Activated CD8-positive, alpha-beta memory T cell treated with anti-CD3 and anti-CD28 coated beads, Interleukin-2, amount 10 ng/mL, durations not matched to agents 7 days and 5 days (primary cell): ENCODE measurements at places on chromosomes 7 and 10.

DNA sequence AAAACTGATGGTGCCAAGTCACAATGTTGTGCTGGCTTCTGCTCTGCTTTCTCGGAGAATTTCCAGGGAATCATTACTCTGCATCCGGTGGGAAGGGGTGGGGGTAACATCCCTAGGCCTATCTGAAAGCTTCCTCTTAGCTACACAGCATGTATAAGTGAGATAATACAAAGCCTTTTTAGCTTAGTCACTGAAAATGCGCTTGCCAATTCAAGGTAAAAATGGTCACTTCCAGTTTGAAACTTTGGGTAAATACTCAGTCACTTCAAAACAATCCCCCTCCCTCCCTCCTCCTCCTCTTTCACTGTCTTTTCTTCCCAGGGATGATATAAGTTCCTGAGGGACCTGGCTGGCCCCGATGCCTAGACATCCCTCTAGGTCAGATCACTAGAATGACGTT lies 57.3 kb upstream of the APBB1IP start:
- no peak for DNase-seq

GRCh38 chr10:105742184-105742583 lies 1101.1 kb downstream of the SORCS3 start:
- no peak for DNase-seq

DNA sequence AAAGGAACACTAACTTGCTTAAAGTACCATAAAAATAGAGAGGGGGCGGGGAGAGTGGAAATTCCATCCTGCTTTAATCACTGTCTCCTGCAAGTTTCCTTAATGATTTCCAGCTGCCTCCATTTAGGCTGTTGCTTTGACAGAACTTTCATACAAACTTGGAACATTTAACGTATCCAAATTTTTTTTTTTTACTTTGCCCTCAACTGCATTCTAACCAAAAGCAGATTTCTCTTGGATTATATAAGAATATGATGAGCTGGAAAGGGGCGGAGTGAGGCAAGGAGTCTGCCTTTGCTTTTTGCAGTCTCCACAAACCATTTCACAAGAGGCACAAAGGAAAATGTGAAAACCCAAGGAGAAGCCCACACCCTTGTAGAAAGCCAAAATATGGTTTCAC lies 46.6 kb upstream of the COL1A2 start:
- DNase-seq, result no peak

DNA sequence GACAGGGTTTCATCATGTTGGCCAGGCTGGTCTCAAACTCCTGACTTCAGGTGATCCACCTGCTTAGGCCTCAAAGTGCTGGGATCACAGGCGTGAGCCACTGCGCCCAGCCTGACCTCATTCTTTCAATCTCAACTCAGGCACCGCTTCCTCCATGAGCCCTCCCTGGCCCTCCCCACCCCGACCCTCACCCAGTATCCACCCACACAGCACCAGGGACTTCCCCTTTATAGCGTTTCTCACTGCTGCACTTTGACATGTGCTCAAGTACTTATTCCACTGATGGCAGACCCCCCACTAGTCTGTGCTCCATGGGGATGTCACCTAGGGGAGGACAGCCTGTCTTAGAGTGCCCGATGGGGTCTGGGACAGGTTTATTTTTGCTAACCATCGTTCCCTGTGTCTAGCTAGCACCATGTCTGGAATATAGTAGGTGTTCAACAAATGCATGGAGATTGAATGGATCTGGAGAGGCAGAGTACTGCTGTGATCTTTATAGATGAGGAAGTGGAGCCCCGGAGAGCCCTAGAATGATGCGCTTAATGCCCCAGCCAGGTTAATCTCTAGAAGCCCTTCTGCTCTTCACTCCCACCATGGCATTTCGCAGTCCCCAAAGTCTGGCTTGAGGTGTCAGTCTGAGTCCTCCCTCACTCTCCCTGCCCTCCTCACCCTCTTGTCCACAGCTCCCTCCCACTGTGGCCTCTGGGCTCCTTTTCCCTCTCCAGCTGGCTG lies 258.8 kb downstream of the RPS24 start:
- DNase-seq, result no peak

DNA sequence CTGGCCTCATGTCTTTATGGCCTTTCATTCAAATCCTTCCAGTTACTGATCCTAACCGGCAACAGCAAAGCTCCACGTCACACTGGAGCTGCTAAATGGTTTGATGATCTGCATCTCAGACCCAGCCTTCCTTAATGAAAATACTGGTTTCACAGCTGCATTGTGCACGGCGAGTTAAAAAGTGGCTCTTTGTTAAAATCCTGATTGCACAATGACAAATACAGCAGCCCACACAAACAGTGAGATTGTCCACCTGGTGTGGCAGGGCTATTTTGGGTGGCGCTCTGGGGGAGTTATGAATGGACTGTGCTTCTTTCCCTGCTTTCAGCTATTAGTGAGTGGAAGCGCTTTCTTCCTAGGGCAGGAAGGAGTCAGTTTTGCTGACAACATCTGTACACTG lies 63.4 kb upstream of the C1QL3 start:
- no peak for DNase-seq

DNA sequence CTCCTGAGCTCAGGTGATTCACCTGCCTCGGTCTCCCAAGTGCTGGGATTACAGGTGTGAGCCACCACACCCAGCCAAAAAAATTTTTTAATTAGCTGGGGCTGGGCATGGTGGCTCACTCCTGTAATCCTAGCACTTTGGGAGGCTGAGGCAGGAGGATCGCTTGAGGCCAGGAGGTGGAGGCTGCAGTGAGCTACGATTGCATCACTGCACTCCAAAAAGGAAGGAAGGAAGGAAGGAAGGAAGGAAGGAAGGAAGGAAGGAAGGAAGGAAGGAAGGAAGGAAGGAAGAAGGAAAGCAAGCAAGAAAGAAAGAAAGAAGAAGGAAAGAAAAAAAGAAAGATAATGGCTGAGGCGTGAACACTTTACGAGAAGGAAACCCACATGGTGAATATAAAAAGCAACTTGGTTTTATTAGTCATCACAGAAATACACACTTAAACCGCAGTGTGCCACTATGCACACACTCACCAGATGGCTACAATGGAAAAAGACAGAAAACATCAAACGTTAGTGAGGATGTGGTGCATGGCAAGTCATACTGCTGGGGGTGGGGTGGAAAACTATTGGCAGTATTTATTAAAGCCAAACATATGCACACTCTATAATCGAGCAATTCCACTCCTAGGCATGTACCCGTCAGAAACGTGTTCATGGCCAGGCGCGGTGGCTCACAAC lies 4.4 kb upstream of the CCL26 start:
- peak; percentile 78 for DNase-seq

- DNase-seq, result no peak
Observed at GRCh38 chr10:124356701-124357560, 61.8 kb downstream of the OAT start.
